ENCODE measurements at places on chromosomes 4 and X.

DNA sequence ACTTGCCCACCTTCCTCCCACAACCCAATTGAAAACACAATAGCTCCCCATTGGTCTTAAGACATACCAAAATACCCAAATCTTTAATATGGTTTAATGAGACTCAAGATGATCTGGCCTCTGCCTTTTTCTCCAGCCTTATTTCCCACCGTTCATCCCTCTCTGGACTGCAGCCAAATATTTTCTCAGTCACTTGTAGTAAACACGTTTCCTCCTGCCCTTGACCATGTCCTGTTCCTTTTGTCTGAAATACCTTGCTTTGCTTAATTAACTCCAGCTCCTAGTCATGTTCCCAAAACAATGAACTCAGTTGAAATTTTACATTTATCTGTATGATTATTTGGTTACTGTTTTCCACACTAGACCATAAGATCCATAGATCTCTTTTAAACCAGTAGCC is 8.4 kb upstream of the NUP54 start:
- DNase-seq: no peak

GRCh38 chr4:173025131-173025530 is 143.5 kb upstream of the GALNT7 start:
- DNase-seq: peak; percentile 50

DNA sequence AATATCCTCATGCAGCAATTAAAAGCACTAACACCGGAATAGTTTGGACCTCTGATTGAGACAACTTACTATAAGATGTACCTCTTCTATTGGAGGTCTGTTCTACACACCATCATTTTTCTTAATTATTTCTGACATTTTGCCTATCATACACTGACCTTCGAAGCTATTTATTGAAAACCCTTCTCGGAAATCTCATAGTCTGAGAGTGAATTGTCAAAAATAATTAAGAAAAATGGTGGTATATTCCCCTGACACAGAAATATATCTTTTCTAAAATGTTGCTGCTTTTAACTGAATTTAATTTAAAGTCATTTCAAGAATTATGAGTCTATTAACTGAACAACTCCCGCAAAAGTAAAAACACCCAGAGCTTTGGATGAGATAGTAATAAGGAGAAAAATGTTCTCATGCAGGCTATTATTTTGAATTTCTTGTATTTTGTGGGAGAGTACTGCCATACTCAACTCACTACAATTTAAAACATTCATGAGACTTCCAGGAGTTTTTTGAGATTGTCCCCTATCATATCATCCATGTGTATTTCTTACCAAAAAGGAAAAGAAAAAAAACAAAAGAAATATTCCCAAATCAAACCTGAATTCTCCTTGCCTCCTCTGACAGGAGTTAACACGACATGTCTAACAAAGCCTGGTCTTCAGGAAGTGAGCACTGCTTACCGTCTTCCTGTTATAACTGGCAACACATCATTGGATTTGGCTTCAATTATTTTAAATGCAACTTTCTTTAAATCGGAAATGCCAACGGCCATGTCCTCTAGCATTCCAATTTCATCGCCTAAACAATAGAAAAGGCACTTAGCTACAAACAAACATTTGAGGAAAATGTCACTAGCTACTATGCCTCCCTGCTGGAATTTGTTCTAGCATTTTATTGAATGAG is 485.3 kb downstream of the IL15 start:
- DNase-seq: no peak

GRCh38 chr4:40454816-40455215 is 119.7 kb downstream of the CHRNA9 start:
- DNase-seq: no peak

GRCh38 chr4:56937262-56937661 is 29.6 kb downstream of the REST start:
- DNase-seq: no peak

- no peak for DNase-seq
Observed at GRCh38 chr4:3857269-3857926, 91.2 kb downstream of the ADRA2C start.

DNA sequence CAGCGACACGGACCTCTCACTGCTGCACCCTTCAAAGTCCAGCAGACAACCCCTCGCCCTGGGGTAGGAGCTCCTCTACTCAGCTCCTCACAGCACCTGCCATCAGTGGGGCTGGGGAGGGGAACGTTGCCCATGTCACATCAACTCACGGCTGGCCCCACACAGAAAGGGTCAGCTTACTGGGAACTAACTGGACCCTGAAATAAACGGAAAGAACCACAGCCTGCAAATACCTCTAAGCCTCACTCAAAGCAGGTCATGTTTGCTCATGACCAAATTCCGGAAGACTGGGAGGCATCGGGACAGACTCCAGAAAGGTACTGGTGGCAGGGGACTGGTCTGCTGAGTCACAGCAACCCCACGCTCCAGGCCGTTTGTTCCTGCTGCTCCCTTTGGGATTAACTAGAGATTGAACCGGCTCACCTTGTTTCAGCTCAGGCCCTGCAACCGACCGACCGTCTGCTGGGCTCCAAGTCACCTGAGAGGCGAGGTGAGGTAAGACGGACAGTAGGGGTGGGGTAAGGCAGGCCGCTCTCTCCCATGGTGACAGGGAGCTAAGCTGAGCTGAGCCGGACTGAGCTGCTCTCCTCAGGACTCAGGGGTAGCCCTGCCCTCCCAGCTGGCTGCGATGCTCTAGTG is 5.6 kb downstream of the G6PD start:
- DNase-seq: no peak

DNA sequence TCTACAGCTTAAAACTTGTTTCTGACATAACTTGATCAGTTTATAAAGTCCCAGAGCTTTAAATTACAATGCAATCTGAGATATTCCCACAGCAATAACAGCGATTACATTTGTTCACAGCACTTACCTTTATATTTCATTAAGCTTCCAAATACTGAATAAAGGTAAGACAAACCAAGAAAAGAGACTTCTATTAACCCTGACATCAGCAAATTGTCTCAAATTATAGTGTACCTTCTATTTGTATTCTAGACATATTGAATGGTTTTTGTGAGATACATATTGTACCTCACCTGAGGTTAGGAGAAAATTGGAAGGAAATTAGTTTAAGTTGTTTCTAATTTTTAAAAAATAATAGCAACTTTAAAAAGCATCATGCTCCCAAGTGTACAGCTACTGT is 111.9 kb downstream of the HDAC8 start:
- DNase-seq: no peak
